GM23338 (cell line): ENCODE measurements at places on chromosomes 4 and X. TPM values are rescaled to one million over a fixed set of nuclear protein-coding genes. Genes with fewer than 3 reads are reported as not detected.

GRCh38 chr4:181966104-181966551 is 277.1 kb upstream of the TENM3 start:
- no peak for DNase-seq

DNA sequence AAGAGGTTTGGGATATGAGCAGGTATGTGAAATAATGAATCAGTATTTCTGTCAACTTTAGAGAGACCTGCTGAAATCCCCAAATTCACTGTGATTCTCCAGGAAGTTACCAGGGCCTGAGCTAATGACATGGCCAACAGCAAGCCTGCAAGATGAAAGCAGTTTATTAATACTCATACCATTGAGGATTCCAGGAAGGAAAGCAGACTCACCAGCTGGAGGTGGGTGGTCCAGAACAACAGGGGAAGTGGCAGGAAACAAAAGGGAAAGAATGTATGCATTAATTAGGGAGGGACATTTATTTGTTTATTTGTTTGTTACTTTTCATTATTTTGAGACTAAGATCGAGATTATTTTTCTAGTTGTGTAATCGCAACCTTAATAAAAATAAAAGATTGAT is 196.6 kb upstream of the AGA start:
- peak; percentile 50 for DNase-seq

RNF175 gene
- total RNA-seq = 4.7 and 14.9 TPM in 2 replicates

SLITRK2 gene
- total RNA-seq = 0.04 and 0.10 TPM in 2 replicates

DNA sequence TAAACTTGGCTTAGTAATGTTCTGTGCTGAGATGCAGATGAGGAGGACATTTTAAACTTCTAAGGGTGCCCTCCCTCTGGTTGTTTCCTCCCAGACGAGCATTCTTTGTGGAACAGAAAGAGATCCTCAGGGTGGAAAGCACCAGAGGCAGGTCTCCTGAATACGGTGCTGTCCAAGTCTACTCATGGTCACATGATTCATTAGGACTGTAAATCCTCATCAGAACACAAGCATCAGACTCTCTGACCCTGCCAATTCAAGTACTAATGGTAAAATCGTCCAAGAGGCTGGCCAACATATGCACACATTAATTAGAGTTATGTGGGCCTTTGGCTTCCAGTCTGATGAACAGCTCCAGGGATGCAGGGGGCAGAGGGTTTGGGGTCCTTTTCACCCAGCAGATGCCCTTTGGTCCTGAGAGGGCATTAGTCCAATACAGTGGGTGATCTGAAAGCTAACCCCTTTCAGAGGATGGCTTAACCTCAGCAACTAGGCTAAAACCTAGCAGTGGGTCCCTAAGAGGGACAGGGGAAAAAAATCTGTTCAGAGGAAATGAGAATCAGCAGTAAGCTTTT is 18.2 kb downstream of the HAND2 start:
- no peak for DNase-seq

PRSS12 gene
- 7.5 and 12.9 TPM in 2 replicates for total RNA-seq

- no peak for DNase-seq
These were observed 17.6 kb upstream of the PRDM8 start for GRCh38 chr4:80179637-80180161.

GRCh38 chrX:2710041-2710840 is 19.1 kb downstream of the CD99 start:
- peak; percentile 57 for DNase-seq

DNA sequence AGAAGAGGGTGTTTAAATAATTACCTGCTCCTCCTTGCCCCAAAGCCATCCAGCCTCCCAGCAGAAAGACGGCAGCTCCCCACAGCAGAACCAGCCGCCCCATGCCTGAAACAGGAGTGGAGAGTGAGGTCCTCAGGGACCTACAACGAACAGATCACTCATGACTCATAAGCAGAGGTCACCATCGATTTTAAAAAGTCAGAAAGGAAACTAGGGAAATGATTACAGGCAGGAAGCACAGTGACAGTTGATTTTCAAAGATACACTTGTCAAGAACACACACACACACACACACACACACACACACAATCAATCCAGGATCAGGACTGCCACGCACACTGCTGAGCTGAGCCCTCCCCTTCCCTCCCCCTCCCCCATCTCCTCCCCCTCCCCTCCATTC is at the start of gene CRLF2:
TSS of gene CRLF2 (minus strand) at position 118 of the 400 bp plus-strand sequence. CDS start at position 103, 15 bp downstream.
- no peak for DNase-seq

DNA sequence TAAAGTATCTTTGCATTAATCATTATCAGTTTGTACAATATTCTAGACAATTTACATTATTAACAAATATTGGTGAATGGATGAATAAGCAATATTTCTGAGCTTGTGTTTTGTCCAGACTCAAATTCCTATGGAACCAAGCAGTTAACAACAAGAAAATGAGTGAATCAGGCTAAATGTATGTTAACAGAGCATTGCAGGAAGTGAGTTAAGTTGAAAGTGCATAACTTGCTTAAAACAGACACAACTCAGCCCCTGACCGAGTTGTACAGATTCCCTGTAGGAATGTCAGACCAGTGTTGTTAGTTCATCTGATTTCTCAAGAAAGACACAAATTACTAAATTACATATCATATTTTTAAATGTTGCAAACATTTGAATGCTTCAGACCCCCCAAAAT is 23.7 kb upstream of the CSN1S1 start:
- no peak for DNase-seq

TKTL2 gene
- total RNA-seq = 0.07 TPM in 1 of 2 replicates, not detected in the other

NDP gene
- 0.14 and 0.27 TPM in 2 replicates for total RNA-seq

- DNase-seq = no peak
These were observed 401.8 kb downstream of the PABPC4L start for GRCh38 chr4:133799717-133800315.

- DNase-seq = no peak
These were observed 417.4 kb downstream of the PACRGL start for GRCh38 chr4:21117541-21118180.

DNA sequence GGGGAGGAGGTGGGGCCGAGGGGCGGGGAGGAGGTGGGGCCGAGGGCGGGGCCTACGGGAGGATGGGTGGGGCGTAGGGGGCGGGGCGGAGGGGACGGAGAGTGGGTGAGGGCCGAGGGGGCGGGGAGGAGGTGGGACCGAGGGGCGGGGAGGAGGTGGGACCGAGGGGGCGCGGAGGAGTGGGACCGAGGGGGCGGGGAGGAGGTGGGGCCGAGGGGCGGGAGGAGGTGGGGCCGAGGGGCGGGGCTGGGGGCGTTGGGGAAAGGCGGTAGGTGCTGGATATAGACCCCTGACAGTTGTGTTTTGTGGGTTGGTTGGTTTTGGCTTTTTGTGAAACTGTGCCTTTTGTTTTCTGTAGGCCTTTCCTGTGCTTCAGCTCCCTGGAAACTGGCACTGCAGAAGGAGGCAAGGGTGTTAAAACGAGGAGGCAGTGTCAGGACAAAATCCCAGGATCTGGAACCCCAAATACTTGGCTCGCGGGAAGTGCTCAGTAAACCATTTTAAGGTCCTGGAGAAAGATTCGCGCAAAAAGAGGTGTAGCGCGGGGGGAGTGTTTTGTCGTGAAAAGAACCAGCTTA is 580 bp upstream of the MMGT1 start:
- DNase-seq = peak; percentile 78

CABS1 gene
- not detected in 2 replicates for total RNA-seq

DNA sequence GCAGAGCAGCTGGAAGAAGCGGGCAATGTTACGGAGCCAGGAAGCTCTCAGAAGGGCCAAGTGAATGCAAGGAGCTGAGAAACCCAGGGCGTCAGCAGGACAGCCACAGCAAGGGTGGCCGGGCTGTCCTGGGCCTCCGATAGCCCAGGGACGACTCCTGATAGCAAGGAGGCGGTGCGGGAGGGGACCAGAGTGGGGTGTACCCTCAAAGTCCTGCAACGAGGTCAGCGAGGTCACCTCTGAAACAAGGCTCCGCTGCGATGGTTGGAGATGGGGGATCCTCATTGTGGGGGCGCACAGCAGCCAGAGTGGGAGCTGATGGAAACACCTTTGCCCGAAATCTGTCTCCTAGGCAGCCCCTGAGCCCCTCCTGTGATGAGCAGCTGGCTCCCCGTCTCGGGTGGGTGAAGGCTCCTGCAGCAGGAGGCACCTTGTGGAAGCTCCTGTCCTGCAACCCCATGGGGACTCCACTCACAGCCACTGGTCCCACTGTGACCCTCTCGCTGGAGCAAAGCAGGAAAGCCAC is 4.3 kb upstream of the CCNQ start:
- no peak for DNase-seq

- no peak for DNase-seq
These were observed 143.8 kb downstream of the GPAT3 start for GRCh38 chr4:83679692-83680091.

- DNase-seq = peak; percentile 41
These were observed 35.7 kb downstream of the GATB start for GRCh38 chr4:151725087-151725486.

DNA sequence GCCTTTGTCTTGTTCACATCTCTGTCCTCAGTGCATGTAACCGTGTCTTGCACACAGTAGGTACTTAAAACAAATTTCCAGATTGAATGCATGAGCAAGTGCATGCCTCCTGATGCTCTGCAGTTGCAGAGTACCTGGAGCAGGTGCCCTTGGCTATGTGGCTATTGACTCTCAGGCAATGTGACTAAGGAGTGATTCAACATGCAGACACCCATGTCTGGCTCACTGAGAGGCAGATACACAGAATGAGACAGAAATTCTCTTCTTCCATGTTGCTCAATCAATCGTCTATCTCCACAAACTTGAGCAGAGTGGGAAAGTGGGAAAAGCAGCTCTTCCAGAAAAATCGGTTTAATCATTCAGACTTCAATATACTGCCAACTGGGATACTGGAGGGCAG is 111.0 kb downstream of the CHRDL1 start:
- no peak for DNase-seq

GDPD2 gene
- total RNA-seq = 10.3 and 11.3 TPM in 2 replicates

- peak; percentile 53 for DNase-seq
These were observed 547.5 kb downstream of the NLGN4X start for GRCh38 chrX:5681159-5681558.

GRCh38 chr4:30614771-30615170 is 105.4 kb upstream of the PCDH7 start:
- no peak for DNase-seq

DNA sequence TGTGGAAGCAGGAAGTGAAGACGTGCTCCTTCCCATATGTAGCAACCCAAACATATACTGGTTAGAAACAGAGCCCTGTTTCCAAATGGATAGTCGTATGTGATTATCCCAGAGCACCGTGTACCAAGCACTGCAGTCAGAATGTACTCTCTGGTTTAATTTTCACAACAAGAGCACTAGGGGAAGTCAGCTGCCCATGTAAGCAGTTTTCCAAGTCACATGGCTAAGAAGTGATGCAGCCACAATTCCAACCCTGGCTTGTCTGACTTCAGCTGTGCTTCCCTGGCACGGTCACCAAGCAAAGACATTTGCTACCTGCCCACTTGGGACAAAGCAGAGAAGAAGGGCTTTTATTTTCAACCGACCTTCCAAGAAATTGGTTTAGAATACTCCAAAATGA is 28.2 kb upstream of the CEP135 start:
- no peak for DNase-seq

DNA sequence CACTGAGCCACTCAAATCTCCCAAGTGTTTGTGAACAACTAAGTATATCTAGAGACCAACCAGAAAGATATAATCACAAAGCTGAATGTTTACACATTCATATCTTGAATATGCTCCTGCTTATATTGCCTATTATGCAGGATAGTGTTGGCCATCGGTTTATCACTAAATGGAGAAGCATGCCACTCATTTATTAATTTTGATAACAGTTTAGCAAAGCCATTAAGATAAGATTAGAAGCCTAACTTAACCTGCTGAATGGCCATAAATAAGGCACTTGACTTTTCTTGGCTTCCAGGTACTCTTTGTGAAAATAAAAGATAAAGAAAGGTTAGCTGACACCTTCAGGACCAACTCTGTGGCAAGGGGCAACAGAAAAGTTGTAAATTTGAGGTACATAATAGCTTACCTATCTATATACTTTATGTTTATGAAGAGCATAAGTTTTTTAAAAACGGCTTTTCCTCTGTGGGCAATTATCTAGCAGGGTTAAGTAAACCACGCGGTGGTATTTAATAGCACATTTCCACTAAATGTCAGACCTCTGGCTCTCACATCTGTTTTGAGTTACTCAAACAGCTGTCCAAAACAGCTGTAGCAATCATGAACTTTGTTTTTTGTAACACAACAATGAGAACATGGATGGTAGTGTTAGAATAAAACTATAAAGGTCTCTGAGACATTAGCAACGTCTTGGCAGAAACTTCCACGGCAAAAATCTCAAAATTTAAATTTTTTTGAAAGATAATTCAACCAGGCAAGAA is 58.8 kb upstream of the FTHL17 start:
- no peak for DNase-seq

NLRP2B gene
- total RNA-seq = not detected in 2 replicates

DNA sequence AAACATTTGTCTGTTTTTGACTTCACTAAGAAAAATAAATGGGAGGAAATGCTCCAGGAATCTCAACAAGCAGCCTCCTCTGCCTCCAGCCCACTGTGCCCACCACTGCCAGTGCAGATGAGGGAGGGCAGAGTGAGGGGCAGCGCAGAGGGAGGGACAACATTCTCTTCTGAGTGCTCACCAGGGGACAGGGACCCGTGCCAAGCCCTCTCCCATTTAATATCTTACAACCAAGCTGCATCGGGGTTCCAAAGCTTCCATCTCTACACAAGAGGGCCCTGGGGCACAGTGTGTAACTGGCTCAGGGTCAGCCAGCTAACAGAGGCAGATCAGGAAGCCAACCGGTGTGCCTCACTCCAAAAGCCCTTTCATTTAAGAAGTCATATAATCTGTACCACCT is 120.4 kb downstream of the NSUN7 start:
- DNase-seq = no peak

GRCh38 chr4:70577220-70577927 is 14.7 kb upstream of the AMBN start:
- DNase-seq = no peak

DNA sequence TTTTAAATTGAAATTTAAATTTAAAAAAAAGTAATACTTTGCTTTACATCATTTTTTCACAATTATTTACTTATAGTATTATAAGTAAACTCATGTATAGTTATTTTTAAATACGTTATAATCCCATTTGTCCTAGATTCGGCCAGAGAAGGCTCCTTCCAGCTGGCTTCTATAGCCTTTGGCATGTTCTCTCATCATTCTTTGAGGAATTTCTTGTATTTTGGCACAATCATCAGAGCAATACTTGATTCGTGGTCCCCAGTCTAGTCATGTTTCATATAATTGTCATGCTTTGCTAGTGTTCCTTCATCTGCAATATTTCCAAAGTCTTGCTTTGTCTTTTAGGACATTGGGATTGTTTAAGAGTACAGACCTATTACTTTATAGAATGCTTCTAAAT is 1037.9 kb upstream of the AGA start:
- DNase-seq = no peak

DNA sequence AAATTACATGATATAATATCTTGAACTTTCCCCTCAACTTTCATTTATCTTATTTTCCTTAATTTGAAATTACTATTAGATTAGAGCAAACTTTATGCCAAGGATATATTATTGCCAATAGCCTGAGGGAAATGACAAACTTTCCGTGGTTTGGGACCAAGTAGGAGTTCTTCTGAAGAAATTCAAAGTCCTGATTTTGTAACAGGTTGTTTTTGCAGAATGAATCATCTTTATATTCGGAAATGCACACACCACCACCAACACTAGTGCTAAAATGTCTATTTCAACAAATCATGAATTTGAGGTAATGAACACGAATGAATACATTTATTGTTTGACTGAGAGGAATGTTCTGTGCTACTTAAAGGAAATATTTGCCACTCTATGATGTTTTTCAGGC is 226.7 kb downstream of the GRIA2 start:
- no peak for DNase-seq

LINC00632 gene
- 10.9 and 23.5 TPM in 2 replicates for total RNA-seq

TBL1X gene
- total RNA-seq = 26.9 and 29.9 TPM in 2 replicates
